ENCODE measurements at places on chromosomes 16 and 17.

- no peak for DNase-seq
These were observed 84.2 kb downstream of the ZFHX3 start for GRCh38 chr16:72963533-72964315.

DNA sequence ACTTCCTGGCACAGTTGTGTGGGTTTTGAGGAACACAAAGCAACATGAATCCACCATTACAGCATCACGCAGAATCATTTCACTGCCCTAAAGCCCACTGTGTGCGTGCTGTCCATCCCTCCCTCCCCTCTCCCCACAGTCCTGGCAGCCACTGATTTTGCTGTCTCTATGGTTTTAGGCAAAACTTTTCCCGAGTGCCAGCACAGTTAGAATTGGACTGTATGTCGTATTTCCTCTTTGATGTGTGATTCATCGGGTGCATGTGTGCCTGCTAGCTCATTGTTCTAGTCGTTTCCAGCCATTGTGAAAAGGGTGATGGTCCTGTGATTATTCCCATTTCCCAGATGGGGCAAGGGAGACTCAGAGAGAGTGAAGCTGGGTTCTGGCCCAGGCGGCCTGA lies 12.7 kb downstream of the KLHL36 start:
- DNase-seq, result no peak

DNA sequence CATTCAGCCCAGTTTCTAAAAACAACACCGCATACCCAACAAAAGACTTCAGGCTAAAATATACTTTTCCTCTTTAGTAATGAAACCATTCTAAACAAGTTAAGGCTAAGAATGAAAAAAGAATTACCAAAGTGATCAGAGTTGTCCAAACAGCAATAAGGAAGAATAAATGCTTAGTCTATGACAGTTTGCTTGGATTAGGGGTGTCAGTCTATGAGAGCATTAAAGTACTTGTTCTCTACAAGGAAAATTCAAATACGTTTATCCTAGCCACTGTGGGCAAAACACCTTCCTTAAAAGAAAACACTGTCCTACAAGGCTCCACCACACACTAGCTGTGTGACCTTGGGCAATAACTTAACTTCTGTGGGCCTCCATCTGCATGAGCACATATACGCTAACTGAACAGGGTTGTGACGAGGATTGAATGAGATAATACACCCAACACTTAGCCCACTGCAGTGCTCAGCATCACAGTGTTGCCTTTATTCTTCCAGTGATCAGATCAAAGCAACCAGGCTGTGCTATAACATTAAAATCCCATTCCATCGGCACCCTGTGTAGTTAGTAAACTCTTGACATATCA lies 53.6 kb downstream of the TEX2 start:
- DNase-seq, result no peak

DNA sequence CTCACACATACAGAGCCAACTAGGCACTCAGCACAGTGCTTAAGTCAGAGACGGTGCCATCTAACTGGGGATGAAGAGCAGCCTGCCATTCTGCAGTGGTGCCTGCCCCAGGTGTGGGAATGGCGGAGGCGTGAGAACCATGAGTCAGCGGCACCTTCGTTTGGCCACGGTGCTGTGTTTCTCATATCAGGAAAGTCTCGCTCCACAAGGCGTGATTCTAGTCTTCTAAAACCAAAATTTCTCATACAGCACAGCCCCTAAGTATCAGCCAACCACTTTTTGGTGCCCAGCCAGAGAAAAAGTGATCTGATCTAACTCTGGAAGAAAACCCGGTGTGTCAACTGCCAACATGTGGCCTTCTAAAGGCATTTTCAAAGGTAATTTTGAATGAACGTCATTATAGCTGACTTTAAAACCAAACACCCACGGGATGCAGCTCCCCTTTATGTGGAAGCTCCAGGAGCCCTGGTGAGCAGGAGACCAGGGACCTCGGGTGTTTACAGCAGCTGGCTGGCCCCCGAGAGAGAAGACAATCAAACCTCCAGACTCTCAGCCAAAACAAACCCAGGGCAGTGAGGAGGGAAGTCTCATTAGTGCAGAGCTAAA lies 54.6 kb downstream of the ABCC12 start:
- peak; percentile 27 for DNase-seq

DNA sequence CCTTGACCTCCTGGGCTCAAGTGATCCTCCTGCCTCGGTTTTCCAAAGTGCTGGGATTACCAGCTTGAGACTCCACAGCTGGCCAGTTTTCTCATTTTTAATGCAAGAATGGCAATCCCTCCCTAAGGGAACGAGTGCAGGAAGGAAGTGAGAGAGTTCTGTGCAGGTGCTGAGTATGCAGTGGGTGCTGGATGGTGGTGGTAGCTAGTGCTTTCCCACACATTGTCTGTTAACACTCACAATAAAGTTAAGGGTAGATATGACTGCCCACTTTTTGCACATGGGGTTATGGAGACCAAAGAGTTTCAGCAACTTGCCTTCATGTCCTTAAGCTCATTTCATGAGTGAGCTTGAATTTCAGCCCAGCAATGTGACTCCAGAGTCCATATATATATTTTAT lies 18.5 kb downstream of the RGS9 start:
- DNase-seq, result no peak

Measured in epithelial cell of prostate (primary cell).